ENCODE measurements at places on chromosomes 2 and 18.

DNA sequence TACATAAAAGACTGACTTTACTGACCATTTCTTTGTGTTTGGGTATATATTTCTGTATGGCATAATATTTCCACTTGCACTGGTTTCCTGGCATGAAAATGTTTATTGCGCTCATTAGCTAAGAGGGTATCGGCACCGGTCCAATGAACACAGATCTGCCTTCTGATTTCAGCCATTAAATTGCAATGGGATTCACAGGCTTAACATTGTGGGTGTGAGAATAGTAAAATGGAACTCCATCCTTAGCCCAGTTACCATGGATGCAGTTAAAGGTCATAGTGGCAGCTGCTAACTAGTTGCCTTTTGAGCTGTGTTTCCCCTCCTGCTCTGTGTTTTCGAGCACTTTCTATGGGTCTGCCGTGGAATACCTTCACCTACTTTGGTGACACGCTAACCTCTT, 352.6 kb upstream of the POU3F3 start:
- no peak for DNase-seq

GRCh38 chr2:147600223-147600622, 244.6 kb upstream of the ACVR2A start:
- DNase-seq, result no peak

- no peak for DNase-seq
Observed at GRCh38 chr2:237667893-237668292, 40.5 kb downstream of the LRRFIP1 start.

DNA sequence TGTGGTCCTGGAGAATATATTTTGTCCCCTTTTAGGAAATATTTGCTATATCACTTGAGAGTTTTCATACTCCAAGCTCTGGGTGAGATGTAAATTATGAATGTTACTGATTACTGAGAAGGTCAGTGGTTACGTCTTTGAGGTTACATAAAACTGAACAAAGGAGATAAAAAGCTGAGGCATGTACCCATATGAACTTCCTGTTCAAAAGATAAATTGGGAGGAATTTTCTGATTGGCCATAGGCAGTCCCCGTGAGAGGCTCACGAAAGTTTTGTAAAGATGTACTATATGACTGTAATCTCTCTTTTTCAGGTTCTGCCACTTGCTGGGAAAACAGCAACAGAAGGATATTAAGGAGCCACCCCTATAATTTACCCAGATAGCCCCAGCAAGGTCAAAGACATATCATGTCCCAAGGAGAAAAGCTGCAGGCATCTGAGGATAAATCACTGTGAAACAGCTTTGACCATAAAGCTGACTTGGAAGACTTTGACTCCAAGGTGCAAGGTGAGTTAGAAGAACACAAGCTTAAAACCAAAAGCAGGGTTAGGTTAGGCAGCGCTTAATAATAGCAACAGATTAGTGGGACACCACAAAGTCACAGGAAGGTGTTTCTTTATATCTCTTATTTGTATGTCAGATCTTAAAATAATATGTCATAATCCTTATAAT, 90.4 kb downstream of the OSBPL6 start:
- no peak for DNase-seq

GRCh38 chr2:23789012-23789411, 137.9 kb downstream of the ATAD2B start:
- DNase-seq, result no peak

- no peak for DNase-seq
Observed at GRCh38 chr2:102436323-102436722, 13.4 kb downstream of the IL18RAP start.

DNA sequence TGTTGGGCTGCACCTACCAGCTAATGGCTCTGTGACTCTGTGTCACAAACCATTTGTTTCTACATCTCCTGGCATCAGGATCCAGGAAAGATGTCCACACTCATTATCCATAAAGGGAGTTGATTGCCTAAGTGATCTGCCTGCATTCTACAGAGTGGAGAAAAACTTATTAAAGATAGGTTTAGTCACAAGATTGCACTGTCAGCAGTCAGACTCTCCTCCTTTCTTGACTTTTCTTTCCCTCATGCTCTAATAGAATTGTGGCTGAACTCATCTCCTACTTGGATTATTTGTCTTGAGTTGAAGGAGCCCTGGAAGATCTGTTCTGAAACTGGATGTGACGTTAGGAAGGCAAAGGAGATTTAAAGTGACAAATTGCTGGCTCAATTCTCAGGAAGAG, 152.7 kb downstream of the SLC8A1 start:
- no peak for DNase-seq

DNA sequence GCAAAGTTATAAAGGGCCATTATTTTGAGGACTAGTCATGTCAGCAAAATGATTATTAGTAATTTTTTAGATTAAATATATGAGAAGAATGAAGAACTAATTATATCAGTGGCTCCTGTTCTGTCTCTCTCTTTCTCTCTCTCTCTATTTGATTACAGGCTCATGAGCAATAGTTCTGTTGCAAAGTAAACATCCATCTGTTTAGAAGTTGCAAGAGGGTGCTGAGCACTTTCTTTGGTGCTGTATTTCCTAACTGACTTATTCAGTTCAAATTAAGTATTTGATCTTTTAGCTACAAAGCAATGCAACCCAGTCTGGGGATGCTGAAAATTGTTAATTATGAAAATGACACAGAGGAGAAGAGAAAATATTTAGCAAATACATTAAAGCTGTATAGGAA, 408.1 kb upstream of the UBE2E3 start:
- DNase-seq, result no peak

DNA sequence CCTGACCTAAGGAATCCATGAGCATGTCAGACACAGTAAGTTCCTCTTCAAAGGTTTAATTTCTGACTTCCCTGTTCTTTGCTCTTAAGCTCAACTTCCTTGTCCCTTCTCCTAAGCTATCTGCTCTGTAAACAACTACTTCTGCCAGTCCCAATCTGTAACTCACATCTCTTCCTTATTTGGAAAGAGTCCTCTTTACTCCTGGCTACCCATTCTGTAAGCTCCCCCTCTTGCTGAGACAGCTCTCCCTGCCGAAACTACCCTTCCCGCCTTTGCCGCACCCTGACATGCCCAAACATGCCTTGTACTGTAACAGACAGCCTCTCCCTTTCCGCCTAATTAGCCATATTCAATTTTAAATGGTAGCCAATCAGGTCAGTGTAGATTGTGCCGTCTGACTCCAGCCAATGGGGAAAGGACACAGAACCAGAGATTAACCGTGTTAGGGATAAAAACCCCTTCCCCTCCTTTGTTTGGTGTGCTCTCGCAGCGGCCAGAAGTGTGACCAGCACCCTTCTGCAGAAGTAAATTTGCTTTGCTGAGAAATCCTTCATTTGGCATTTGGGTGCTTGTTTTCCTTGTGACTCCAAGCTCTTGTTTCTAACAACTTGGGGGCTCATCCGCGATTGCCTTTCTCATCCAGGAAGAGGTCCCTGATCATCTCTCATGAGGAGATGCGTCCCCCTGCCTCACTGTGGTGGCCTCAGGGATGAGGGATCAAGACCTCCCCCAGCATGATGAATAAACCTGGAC, 49.0 kb downstream of the PIAS2 start:
- DNase-seq, result no peak

DNA sequence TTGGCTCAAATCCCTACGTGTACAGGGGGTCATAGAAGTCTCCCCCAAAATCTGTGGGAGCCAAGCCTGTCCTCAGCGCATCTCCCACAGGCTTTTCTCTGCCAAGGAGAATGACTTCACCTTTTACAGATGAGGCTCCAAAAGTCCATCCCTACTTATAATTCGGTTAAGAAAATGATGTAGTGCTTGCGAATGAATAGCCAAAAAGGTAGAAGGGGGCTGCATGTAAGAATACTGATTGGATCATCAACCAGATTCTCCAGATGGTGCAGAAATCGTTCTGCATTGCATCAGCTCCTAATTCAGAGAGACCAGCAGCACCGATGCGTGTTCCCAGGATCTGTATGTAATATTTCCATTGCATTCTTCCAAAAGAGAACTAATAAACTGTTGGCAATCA, 91.9 kb downstream of the EPHA4 start:
- DNase-seq, result no peak

- DNase-seq, result no peak
Observed at GRCh38 chr2:20130160-20130560, 78.7 kb upstream of the LAPTM4A start.

GRCh38 chr2:36357847-36358659, 2.5 kb downstream of the CRIM1 start:
- no peak for DNase-seq

GRCh38 chr2:205752296-205752820, 70.1 kb downstream of the NRP2 start:
- no peak for DNase-seq

DNA sequence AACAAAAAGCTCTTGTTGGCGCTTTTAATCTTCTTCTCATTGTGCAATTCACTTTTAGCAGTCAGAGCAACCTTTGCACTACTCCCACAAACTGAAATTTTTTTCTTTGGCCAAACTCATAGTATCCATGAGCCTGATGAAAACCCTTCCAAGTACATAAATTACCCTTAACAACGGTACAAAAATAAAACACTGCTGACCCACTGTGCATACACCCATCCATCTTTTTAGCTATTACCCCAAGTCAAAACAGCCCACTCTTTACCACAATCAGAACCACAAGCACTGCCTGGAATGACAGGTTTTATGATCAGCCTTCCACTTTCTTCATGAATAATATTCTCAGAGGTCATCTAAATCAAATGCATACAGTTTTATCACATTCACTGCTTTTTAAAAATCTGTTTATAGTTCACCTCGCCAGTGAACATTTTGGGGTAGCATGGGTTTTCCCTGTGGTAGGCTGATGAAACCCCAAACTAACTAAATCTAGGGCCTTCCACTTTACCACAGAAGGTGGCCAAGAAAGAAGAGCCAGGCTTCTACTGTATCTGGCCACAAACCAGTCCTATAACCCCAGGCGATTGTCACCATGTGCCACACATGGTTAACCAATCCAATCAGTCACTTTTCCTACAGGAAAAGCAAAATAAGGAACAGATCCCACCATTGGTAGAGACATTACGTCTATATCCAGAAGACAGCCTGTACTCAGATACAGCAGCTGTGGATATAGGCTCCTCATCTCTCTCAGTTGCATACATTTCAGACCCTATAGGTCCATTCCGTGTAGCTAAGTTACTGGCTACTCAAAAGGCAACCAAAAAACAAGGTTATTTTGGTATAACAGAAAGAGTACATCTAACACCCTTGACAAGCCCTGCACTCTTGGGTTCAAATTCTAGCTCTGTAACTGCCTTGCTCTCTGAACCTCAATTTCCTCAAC, 171.3 kb downstream of the THADA start:
- no peak for DNase-seq

DNA sequence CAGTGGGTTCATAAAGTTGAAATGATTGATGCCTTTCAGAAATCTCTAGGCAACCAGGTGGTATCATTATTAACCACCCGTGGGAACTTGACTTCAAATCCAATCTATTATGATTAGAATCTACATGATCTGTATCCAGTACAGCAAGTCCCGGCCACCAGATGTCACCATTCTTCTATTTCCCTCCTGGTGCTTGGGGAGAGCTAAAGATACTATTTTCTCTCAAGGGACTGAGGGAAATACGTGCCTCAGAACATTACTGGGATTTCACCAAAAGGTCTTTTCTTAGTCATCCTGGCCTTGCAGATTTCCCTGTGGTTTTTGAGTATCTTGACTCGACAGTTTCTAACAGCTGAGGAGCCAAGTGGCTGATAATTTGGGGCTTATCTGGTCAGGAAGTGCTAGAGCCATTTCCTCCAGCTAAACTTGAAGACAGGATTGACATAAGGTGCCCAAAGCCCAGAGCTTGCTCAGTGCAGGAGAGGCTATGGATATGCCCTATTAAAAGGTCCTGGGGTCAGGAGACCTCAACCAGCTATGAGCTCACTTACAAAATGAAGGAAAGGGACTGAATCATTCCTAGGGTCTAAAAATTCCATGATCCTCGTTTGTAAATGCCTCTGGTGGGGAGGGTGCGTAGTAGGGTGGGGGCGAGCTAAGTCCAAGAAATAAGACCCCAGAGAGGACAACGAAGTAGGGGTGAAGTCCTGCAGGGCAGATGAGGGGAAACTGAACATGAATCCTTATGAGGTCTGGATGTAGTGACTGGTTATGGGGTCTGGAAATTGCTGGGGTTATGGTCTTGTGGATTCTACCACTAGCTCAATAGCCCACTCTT, 135.4 kb upstream of the MGAT5 start:
- DNase-seq, result peak; percentile 63

DNA sequence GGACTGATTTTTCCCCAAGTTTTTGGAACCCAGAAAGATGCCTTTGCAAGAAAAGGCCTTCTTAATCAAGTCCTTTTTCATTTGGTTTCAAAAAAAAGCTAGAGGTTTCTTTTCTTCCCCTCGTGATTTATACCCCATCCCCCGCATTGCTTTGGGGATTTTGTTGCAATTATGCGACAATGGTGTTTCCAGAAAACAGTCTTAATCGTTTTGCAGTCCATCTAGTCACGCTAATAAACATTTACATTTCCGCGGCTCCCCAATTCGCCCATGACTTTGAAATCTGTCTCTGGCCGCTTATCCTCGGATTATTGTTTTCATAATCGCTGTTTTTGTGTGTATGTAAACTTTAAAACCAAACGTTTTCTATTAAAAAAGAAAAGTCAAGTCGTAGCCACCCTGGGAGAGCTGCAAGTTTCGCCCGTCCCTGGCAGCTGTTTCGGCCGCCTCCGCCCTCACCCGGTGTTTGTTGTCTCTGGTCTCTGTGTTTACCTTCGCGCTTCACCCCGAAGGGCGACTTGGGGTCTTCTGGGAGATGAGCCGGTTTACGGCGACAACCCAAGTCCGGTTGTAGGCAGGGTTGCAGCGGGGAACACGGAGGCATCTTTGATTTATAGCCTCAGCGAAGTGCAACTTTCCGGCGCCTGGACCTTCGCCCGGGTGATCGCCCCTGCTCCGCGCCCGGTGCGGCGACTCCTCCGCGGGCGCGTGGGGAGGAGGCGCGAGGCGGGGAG, 667 bp downstream of the SP9 start:
- DNase-seq, result no peak

GRCh38 chr18:12692206-12692605, 10.3 kb downstream of the CEP76 start:
- DNase-seq, result no peak

GRCh38 chr2:15674637-15675455, 83.2 kb downstream of the DDX1 start:
- no peak for DNase-seq

- DNase-seq, result no peak
Observed at GRCh38 chr2:39379643-39380524, 57.2 kb downstream of the MAP4K3 start.

DNA sequence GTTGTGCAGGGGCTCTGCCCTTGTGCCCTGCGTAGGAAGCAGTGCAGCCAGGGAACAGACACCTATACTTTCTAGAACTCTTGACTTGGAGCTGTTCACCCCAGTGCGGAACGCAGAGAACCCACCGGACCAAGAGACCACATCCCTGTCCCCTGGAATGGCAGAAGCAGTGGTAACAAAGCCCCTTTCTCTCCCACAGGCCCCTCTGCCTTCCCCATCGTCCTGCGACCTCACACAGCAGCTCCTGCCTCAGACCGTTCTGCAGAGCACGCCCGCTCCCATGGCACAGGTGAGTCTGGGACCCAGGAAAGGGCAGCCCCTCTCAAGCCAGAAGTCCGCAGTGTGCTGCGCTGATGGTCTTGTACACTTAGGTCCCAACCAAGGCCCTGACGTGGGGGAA, 24.6 kb upstream of the RPL31 start:
- no peak for DNase-seq

Data from activated CD4-positive, CD25-positive, alpha-beta regulatory T cell (primary cell).